ENCODE measurements at places on chromosomes 3 and 15.

GRCh38 chr3:27559835-27560234 lies 75.7 kb upstream of the SLC4A7 start:
- DNase-seq = no peak

DNA sequence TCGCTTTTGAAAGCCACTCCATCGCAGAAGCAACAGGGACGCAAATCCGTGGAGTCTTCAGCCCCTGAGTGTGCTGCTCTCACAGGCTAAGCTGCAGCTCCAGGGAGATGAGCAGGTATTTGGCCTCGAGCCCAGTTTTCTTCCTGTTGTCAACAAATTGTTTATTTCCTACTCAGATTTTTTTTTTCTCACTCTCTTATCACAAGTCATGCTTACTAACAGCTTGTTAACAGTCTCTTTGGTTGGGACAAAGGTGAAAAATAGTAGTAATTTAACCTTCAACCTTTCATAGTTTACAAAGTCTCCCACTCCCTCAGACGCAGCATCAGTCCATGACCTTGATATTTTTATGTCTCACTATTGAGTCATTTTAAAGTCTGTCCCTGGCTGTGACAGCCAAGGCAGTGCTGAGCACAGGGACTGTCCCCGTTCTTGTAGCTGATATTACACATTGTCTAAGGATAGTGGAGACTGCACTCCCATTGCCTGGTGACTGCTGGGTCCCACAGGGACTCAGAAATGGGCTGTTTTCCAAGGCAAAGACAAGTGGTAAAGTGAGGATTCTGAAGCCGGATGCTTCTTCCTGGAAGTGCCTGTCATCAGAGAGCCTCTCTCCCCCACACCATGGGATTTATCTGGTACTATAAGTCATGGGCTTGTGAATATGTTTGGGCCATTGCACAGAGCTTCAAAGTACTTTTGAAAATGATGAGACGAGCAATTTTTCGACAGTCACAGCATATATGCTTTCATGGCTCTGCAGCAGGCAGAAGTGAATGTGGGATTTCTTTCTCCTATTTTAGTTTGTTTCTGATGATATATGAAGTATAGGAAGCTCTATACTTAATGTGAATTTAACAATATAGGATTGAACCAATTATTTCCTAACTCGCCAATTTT lies 59.8 kb upstream of the UNC13C start:
- DNase-seq = no peak

DNA sequence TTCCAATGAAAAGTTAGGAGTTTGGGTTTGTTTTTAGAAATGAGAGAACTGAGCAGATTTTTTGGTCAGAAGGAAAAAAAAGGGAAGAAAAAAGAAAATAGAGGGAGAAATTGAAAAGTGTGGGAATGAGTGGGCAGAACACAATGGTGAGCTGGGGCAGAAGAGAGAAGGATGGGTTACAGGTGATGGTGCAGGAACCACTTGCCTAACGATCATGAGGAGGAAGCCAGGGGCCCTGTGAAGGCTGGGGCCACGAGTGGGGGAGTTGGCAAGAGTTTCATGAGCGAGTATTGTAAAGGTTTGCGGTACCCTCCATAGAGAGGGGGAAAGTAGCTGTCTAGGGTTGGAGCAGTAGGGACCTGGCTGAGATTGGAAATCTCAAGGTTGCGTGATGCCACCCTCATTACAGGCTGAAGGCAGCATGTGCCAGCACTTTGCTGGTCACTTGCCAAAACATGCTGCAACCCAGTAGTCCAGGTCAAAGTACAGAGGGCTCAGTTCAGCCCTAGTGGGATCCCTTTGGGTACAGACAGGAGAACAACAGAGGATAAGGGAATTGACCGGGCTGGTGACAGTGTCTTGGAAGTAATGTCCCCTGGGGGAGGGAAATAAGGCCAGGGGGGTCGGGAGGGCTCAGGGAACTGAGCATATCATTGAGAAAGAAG lies 6.6 kb downstream of the IVD start:
- DNase-seq = no peak

- no peak for DNase-seq
Measured at GRCh38 chr15:31488437-31489204, 162.0 kb downstream of the KLF13 start.

DNA sequence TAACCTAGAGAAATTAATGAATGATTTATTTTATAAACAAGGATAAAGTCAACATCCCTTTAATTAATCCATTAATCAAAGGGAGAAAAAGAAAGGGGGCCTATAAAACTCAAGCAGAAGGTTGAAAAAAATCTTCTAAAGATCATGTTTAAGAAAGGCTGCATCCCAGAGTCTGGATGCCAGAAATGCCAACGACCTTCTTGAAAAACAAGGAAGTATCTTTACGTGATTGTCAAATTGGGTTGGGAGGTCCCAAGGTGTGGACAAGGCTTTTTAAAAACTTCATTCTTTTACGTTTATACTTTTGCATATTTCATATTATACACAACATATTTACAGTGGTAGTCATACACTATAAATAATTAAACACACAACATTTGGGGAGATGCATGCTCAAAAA lies 1.6 kb downstream of the GOLGB1 start:
- DNase-seq = no peak

- no peak for DNase-seq
Measured at GRCh38 chr3:162487138-162487537, 990.5 kb downstream of the OTOL1 start.

DNA sequence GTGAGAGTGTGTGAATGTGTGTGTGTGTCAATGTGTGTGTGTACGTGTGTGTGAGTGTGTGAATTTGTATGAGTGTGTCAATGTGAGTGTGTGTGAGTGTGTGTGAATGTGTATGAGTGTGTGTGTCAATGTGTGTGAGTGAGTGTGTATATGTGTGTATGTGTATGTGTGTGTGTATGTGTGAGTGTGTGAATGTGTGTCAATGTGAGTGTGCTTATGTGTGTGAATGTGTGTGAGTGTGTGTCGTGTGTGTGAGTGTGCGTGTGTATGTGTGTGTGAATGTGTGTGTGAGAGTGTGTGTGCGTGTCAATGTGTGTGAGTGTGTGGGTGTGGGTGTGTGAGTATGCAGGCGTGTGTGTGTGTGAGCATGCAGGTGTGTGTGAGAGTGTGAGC lies 93.5 kb upstream of the ALDH1A3 start:
- DNase-seq = no peak

- DNase-seq = no peak
Measured at GRCh38 chr3:14405360-14406238, 3.2 kb downstream of the SLC6A6 start.

DNA sequence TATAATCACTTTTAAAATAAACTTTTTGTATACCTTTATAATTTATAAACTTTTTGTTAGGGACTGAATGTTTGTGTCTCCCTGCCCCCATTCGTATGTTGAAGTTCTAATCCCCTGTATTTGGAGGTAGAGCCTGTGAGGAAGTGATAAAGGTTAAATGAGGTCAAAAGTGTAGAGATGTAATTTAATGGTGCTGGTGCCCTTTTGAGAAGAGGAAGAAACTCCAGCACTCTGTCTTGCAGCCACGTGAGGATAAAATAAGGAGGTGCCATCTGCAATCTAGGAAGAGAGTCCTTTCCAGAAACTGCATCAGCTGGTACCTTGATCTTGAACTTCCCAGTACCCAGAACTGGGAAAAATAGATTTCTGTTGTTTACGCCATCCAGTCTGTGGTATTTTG lies 106.1 kb upstream of the RGMA start:
- no peak for DNase-seq

- DNase-seq = no peak
Measured at GRCh38 chr3:157922614-157923013, 183.6 kb downstream of the SHOX2 start.

DNA sequence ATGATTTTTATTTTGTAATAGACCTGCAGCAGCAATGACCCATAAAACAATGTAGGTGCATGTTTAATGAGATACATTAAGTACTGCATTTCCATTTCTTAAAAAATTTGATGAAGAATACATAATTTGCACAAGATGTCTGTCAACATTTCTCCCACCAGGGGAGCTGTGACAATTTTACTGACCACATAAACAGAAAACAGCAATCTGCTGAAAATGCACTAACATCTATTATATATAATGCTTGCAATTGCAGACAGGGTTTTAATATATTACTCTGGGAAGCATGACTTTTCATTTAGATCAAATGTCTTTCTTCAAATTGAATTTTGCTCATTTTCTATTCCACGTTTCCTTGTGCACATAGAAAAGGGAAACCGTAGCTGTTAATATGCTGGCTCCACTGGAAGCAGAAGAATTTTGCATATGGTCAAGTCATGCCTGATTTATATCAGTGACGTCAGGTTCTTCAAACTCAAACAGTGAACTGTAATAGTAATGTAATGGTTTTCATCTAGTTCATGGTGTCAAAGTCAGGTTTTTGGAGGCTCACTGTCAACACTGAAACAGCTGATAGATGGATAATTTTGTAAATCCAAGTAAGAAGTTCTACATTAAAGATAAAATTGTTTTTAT lies 79.8 kb upstream of the IGF1R start:
- DNase-seq = no peak

- no peak for DNase-seq
Measured at GRCh38 chr3:62039586-62039985, 333.8 kb downstream of the FEZF2 start.

GRCh38 chr3:98655666-98656065 lies 62.3 kb upstream of the CPOX start:
- no peak for DNase-seq

- no peak for DNase-seq
Measured at GRCh38 chr3:154304116-154304786, 20.0 kb downstream of the DHX36 start.

- DNase-seq = no peak
Measured at GRCh38 chr3:47741925-47742324, 39.8 kb downstream of the SMARCC1 start.

DNA sequence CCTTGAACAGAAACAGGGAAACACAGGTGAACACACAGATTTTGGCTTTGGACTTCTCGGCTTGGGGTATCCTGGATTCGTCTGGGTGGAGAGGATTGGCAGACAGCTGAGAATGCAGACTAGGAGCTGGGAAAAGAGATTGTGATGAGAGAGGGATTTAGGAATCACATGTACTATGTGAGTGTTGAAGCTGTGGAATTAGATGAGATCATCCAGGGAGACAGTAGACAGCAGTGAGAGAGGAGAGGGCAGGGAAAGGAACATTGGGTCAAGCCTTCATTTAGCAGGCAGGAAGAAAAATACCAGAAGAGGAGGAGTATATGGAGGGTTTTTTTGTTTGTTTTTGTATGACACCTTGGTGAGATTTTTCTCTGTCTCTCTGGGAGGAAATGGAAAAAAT lies 262.1 kb upstream of the TBL1XR1 start:
- DNase-seq = no peak

DNA sequence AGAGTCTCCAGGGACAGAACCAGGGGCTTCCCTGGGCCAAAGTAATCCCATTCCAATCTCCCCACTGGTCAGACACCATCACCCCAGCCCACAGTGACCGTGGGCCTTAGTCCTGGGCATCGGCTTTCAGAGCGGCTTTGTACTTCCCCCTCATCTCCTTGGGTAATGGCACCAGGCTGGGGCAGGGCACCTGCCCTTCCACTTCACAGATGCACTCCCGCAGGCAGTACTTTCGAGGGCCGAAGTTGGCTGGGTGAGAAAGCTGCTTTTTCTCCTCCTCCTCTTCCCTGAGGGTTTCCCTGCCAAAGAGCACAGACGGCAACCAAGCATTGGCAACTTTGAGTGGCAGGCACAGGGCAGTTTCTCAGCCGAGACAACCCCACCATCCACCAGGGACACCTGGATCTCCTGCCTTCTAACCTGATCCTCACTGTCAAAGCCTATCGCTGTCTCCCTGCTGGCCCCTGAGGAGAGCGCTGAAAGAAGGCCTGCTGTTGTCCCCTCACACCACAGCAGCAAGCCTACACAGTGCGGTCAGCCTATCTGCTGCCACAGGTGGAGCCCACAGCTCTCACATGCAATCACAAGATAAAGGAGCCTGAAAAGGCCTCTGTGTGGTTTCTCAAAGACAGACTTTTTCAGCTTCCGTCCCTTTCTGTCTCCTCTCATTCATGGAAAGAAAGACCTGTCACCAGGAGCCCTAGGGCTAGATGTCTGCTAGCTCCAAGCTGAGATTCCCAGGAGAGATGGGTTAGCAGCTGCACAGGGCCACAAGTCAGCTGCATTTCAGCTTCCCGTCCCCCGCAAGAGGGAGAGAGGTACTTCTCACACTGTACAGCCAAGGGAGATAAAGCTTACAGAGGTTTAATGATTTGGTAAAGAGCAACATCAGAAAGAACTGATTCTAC lies 12.5 kb downstream of the MRPS25 start:
- DNase-seq = no peak

DNA sequence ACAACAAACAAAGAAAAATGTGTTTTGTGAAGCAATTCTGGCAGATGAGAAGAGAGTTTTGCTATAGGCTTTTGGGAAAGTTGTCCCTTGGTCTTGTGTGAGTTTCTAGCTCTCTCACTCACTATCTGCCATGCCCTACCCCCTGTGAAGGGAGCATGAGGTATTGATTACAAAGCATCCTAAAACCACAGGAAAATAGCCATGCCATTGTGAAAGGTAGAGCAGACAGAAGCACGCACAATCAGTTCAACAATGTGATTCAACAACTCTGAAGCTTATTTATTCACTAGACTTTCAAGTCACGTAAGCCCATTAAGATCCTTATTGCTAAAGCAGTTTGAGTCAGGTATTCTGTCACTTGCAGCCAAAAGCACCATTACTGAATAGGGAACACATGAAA lies 6.5 kb upstream of the AQR start:
- DNase-seq = no peak

DNA sequence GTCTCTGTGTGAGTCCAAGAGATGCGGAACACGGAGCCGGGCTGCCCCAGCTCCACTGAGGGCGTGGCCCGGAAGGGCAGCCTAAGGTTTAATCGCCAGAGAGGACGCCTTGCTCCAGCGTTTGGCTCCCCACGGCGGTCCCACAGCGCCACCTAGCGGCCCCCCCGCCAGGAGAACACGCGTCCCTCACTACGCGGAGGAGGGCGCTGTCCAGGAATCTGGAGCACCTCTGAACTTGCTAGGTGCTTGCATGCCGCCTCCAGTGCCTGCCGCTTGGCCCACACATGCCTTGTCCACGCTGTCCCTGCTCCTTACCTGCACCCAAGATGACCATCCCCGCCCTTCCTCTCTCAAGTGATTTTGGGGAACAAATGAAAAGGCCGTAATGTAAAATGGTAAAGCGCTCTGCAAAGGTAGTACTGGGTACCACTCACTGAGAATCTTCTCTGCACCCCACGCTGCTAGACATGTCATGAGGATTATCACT lies 14.4 kb upstream of the MRPS22 start:
- DNase-seq = no peak

DNA sequence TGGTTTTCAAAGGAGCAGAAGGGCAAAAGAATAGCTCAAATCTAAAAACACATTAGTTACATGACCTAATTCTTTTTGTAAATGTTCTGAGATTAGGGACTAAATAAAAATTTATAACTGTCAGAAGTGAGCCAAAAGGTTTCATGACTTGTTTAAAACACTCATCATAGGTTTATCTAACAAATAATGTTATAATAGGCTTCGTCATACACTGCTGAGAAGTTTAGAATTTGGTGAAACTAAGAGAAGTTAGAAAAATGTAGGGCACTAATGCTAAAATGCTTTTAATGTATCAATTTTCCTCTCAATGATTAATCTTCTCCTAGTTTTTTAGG lies 468.8 kb upstream of the CDIN1 start:
- DNase-seq = no peak

All from esophagus squamous epithelium (tissue), 5 donors.